HS-5 (cell line): ENCODE measurements at places on chromosomes 2 and 18.

DNA sequence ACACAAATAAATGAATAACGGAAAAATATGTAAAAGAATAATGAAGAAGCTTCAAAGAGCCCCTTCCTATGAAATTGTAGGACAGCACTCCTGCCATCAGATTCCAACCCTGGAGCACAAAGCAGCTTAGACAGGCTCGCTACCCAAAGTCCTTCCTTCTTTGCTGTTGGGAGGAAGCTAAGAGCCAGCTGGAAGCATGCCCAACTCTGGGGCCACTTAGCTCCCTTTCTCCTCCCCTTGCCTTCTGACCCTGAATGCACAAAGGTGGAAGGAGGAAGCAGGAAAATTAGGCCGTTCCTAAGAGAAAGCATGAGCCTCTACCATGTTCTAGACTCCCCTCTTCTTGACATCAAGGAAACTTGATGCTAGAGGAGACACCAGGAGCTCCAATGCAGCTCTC lies 700.8 kb downstream of the RNF144A start:
- no peak for DNase-seq

- DNase-seq, result no peak
Observed at GRCh38 chr2:68662466-68662865, 19.1 kb downstream of the PROKR1 start.

- no peak for DNase-seq
Observed at GRCh38 chr2:101678379-101678778, 19.1 kb upstream of the MAP4K4 start.

DNA sequence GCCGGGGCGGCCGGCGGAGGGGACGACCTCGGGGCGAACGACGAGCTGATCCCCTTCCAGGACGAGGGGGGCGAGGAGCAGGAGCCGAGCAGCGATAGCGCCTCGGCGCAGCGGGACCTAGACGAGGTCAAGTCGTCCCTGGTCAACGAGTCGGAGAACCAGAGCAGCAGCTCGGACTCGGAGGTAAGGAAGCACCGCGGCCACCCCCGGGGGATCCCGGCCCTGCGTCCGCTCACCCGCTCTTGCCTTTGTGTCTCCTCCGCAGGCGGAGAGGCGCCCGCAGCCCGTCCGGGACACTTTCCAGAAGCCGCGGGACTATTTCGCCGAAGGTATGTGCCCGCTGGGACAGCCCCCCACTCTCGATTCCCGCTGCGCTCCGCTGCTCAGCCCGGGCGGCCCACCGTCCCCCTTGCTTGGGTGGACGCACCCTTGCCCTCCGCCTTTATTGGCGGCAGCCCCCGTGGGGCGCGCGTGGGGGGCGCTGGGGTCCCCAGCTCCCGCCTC lies 611 bp downstream of the TCF7L1 start:
- no peak for DNase-seq

GRCh38 chr2:240294514-240294913 lies 140.9 kb upstream of the GPC1 start:
- DNase-seq, result no peak

- no peak for DNase-seq
Observed at GRCh38 chr2:31877008-31877407, 133.8 kb downstream of the MEMO1 start.

DNA sequence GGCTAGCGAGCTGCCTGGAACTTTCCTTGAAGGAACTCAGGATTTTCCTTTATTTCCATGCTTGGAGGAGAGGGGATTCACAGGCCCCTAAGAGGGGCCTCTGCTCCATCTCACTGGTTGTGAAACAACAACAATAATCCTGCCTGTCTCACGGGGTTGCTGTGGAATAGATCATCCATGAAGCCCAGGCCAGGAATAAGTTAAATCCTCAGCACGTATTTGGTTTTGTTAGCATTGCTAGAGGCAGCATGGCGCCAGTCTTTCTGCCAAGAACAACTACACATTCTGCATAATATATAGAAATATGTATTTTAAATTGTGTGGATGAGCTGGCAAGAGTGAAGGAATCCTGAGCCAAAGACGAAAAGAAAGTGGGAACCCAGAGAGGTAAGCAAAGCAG lies 80.8 kb upstream of the L3MBTL4 start:
- no peak for DNase-seq

DNA sequence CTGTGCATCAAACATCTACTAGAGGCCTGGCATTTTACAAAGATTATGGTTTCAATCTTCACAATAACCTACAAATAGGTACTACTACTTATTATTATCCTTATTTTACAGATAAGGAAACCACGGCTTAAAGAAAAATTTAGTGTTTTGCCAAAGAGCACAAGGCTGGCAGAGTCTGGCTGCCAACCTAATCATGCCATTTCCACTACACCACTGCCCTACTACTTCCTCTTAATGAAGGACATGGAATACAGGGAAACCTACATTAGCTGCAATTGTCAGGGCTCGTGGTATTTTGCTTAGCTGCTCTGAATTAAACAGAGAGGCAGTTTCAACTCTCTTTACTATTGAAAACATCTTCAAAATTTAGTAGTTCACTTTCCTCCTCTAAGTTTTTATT lies 5.9 kb downstream of the MBOAT2 start:
- no peak for DNase-seq

- no peak for DNase-seq
Observed at GRCh38 chr2:10095175-10095574, 15.0 kb upstream of the CYS1 start.

DNA sequence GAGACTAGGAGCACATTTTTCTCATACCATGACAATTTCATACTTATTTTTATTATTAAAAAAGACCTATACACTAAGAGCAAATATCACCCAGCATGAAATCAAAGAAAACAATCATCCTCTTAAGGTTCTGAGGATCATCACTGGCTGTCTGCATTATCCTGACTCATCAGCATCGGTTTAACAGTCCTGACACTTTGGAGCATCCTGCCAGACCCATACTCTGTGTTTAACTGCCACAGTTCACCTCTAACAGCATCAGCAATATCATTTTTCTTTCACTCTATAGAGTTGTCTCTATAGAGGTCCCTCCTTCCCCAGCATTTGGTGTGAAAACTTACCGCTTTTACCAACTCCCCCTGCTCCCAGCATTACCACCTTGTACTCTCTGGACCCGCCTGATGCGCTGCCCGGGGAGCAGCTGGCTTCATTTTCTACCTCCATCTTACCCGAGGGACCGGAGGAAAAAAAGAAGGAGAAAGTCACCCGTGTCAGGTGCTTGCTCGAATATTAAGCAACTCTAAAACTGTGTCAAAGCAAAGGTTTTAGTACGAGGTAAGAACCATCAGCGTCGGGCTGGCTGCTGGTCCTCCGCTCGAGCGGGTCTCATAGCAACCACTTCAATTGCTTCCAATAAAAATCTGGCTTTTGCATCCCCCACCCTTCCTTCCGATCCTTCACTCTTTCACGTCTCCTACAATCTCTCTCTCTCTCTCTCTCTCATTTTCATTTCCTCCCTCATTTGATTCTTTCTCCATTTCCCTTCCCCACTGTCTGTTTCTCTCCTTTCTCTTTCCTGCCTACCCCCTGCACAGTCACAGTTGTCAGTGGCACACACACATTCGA lies at the start of gene RIT2:
RIT2 (minus strand) TSS at position 610 of the 846 bp plus-strand sequence.
- DNase-seq, result no peak
